ENCODE measurements at places on chromosomes 4 and X.

DNA sequence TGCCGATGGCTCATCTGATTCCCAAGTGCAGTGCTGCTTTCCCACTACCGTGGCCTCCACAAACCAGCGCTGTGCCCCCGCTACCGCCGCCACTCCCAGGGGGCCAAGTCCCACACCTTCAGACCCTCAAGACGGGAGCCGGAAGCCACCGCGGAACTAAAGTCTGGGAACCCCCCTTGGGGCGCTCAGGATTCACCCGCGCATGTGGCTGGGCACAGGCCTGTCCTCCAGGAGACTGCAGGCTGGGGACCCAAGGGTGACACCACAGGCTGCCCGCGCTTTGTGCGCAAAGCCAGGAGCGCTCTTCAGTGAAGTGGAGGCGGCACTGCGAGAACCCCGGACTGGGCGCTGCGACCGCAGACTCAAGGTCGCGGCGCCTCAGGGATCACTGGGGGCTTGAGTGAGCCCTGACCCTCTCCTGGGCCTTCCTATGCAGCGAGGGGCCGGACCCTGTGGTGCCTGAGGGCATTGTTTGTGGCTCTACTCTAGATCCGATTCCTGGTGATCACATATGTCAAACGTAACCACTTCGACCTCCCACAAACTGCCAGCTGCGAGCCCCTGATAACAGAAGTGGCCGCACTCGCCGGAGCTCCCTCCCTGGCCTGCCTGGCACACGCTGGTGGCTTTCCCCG, 20.4 kb upstream of the TBC1D14 start:
- DNase-seq, result no peak

- no peak for DNase-seq
Measured at GRCh38 chr4:158236304-158237030, 26.2 kb downstream of the TMEM144 start.

DNA sequence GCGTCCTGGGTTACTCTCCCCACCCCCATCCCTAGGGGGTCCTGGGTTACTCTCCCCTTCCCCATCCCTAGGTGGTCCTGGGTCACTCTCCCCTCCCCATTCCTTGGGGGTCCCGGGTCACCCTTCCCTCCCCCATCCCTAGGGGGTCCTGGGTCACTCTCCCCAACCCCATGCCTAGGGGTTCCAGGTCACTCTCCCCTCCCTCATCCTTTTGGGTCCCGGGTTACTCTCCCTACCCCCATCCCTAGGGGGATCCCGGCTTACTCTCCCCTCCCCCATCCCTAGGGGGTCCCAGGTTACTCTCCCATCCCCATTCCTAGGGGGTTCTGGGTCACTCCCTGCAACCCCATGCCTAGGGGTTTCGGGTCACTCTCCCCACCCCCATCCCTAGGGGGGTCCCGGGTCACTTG, 1.5 kb downstream of the ASMTL start:
- DNase-seq, result no peak

GRCh38 chrX:123959281-123960063, 2.0 kb upstream of the STAG2 start:
- DNase-seq, result peak; percentile 23

GRCh38 chr4:24988776-24989175, 42.0 kb downstream of the LGI2 start:
- peak; percentile 46 for DNase-seq

DNA sequence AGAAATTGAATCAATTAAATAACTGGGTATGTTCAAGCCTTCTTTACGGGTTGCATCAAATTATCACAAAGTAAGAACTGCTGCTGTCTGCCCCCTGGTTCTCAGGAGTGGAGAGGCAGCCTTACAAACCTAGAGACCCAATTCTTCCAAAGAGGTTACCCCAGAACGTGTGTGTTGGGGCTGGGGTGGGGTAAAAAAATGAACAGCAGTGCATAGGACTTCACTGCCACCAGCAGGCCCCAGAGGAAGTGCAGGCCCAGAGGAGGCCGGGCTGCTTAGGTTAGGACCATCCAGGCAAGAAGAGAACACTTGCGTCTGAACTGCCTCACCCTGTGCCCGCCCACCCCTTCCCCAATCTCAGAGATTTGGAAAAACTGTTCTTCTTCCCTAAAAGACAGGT, 1.5 kb upstream of the NWD2 start:
- no peak for DNase-seq

- peak; percentile 88 for DNase-seq
Measured at GRCh38 chr4:155392481-155393184, 15.9 kb upstream of the MAP9 start.

DNA sequence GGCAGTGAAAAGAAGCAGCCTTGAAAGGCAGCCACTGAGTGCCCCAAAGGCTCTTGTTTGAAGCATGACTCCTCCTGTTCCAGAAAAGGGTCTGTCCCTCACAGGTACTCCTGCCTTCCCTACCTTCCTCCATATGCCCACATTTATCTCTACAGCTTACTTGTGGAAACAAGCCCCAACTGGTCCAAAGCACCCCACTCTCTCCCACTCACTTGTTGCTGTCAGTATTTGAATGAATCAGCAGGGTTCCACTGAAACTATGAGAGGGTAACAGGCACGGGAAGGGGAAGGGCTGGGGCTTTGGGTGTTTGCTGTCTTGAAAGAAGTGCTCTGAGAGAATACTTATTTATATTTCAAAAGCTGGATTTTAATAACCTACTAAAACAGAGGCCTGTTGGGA, 34.9 kb downstream of the GPR143 start:
- DNase-seq, result no peak

DNA sequence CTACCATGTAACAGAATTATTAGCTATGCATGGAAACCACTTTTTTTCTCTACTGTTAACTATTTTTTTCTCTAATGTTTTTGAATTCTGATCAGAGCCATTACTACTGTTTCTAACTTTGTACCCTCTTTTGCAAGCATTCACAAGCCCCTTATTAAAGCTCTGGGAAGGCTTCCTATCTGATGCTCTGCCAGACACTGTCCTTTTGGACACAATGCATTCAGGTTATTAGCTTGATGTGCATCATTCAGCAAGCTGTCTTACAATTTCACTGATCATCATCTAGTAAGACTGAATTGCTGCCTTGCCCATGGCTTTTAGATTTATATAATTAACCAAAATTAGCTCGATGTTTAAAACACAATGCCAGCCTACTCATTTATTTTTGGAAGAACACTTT, 155.1 kb downstream of the NR3C2 start:
- no peak for DNase-seq

- no peak for DNase-seq
Measured at GRCh38 chr4:179871726-179872125, 2371.5 kb upstream of the TENM3 start.

DNA sequence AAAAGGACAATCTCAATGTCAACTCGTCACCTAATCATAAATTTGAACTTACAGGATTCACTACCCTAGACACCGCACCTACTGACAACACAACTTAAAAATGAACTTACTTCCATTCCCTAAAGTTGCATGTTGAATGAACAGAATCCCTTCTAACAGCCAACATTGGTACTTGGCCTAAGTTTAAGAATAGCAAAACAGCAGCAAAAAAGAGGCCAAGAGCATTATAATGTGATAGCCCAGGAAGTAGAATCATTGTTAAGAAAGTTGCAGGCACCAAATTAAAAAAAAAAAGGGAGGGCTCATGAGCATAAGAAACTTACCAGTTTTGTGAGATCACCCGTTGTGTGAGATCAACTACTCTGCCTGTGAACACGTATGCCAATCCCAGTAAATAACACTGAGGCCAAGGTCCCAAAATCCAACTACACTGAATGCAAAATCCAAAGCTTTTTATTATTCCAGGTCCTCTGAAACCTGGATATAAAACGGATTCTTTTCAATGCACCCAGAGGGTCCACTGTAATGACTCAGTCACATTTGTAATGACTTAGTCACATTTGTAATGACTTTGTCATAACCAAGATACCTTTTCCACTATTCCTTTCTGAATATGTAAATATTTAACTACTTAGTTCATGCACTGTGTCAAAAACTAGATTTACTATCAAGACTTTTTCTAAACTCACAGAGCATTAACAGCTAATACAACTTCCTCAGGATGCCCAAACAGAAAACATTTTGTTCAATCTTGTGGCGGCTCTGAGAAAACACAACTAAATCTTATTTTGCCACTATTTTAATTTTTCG, 6.8 kb downstream of the HNRNPDL start:
- DNase-seq, result no peak

DNA sequence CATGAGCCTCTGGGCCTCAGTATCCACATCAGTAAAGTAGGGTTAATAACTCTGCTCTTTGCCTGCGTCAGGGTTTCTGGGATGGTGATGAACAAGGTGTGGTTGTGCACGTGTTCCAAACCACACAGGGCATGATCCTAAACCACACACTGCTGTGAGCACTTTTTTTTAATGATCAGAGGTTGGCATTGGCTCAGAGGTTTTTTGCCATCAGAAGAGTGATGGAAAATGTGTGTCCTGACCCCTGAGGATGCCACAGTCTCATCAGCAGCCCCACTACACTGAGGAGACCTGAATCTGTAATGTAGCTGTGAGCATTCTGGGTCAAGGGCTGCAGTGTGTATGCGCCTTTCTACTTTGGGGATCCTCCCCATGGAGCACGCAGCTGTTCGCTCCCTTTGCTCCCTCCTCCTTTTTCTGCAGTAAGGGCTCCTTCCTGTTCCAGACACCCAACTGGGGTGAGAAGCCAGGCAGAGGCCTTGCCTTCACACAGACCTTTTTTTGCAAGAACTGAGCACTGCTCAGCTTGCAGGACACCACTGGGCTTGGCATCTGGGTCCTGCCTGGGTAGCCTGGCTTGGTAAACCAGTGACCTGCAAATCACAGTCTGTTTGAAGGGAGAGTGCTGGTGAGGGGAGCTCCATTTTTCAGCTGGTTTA, 87.5 kb downstream of the MAMLD1 start:
- no peak for DNase-seq

DNA sequence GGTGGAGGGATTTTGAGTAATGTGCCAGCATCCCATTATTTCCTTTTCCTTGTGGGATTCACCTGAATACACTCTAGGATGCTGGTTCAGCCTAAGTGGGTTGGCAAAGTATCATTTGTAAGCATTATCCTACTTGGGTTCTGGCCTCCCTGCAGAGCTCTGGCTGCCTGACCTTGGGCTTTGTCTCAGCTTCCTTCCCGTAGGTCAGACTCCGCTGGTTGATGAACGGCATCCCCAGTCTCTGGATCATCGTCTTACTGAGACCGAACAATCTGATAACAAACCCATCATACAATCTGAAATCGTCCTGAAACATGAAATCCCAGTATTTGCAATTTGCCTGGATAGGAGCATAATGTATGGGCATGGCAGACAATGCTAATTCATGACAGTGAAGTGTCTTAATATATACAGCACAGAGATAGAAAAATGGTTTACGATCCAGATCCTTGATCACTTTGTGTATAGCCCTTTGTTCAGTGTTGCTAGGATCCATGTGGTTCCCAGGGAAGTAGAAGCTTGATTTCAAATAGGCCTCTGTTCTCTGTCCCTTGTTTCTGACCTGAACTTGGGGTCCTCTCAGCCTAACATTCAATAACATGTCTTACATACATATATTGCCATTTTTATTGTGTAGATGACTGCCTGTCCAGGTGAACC, 5.5 kb downstream of the MID2 start:
- no peak for DNase-seq

- no peak for DNase-seq
Measured at GRCh38 chr4:8029689-8030088, 90.0 kb upstream of the AFAP1 start.

DNA sequence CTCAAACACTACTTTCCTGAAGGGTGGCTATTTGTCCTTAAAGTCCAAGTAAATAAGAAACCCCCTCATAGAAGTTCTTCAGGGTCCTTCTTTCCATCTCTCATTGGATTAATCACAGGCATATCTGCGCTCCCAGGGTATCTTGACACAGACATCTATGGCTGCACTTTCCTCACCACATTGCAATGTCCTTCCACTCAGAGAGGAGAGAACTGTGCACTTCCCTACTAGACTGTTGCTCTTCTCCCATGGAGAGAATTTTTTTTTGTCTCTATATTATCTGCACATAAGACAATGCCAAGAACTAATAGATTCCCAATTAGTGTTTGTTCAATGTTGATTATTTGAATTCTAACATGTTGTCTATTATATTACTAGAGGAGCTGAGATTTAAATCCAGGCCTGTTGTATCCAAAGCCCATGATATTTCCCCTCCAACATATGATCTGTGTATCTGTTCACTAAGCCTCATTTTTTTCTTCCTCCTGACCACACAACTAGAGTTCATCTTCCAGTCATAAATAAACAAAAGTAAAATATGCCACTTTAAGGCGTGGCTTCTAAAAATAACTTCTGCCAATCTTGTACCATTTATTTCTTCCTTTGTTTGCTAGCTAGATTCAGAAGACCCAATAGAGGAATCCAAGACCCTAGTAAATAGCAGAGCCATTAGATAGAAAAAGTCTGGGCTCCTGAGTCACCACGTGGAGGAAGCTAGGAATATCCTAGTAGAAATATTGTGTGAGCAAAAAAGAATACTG, 61.5 kb upstream of the FAM241A start:
- no peak for DNase-seq

- DNase-seq, result no peak
Measured at GRCh38 chr4:184937030-184937710, 81.1 kb upstream of the HELT start.
